Muscle of arm (tissue), 14 donors: ENCODE measurements at places on chromosomes 12 and 14.

- peak; percentile 11 for DNase-seq
Observed at GRCh38 chr14:91573894-91574837, 64.1 kb upstream of the PPP4R3A start.

DNA sequence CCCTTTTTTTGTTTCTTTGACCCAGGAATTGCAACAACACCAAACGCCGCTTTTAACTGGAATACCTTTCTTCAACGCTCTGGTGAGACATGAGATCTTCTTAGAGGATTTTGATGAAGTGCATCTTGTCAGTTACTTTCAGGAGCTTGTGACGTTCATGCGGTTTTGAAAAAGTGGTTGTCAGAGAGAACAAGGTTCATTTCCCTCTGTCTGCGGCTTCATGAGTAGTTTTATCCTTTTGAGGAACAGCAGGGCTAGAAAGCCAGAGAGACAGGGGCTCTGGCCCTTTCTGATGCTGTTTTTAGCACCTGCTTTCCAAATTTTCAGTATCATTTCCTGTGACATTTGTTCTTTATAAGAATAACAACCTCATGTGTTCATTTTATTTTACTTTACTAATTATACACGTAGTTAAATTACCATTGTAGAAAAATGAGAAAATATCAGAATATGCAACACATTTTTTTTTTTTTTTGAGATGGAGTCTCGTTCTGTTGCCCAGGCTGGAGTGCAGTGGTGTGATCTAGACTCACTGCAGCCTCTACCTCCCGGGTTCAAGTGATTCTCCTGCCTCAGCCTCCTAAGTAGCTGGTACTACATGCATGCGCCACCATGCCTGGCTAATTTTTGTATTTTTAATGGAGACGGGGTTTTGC is 61.8 kb downstream of the GLT1D1 start:
- DNase-seq = no peak

DNA sequence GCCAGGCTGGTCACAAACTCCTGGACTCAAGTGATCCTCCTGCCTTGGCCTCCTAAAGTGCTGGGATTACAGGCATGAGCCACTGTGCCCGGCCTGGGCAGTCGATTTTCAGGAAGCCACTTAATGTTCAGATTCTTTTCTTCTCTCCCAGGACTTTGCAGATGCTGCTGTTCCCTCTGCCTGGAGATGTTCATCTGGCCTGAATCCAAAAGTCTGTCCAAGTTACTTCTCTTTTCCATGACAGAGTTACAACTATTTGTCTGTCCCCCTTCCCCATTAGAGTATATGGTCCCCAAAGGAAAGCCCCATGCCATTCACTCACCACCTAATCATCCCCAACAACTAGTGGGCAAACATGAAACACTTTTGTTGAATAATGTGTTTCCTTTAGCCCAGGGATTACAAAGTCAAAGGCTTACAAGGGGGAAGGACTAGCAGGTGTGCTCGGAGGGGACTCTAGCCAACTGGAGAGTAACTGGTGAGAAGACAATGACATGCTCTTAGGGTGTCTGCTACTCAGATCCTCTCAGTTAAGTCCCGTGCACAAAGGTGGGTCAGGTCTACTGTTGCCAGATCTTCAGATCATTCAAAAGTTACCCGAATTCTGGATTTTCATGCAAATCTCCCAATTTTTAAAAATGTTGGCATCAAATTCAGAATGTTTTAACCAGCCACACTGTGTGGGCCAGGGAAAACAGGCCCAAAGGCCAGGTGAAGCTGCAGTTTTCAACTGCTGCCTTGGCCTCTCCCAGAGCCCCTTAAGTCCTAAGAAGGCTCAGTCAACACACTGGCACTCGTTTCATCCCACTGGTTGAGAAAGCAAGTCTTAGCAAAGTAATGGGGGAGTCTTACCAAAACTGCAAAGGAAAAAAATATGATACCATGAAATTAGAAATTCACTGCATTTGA is 29.6 kb downstream of the NUDT4 start:
- no peak for DNase-seq

GRCh38 chr14:69616408-69616773 is 5.0 kb downstream of the SUSD6 start:
- DNase-seq = no peak

DNA sequence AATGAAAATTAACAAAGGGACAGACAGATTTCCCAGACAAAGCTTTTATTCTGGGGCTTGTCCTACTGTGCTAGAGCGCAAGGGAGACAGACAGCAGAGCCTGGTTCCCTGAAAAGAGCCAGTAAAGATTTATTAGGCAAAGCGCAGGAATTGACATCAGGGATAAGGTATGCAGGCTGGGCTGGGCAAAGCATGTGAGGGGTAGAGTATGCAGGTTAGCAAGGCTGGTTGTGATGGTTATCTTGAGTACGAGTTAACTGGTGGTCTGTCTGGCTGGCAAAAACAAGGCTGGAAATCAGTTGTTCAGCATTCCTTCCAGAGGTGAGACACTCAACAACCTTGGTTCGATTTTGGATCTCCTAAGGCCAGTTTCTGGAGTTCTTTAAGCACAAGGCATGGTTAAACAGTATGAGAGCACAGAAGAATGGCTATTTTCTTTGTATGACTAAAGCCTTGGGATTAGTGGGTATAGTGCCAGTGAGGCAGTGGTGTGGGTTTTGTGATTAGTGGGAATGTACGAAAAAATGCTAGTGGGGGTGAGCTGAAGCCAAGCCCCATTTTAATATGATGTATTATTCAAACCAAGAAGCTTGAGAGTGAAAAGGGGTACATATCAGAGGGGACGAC is 30.9 kb downstream of the BTBD7 start:
- no peak for DNase-seq

GRCh38 chr12:6954316-6955107 is 3.4 kb downstream of the PTPN6 start:
- no peak for DNase-seq

DNA sequence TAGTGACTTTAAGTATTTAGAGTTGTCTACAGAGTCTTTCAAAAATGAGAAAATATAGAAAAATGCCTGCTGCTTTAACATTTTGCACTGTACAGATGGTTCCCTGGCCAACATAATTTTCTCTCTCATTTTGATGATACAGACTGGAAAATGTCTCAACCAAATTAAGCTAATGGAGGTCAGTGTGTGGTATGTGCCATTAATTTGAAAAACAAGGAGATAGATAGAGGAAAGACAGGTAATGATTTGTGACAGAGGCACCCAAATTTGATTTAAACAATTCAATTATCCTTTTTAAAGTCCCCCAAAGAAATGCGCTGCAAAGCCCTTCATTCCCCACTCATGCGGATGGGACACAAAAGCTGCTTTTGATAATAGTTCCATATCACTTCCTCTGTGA is 140.0 kb downstream of the ASCL1 start:
- no peak for DNase-seq

GRCh38 chr12:105865886-105866285 is 272.9 kb downstream of the NUAK1 start:
- DNase-seq = no peak

GRCh38 chr12:66321435-66321834 is 19.1 kb downstream of the HELB start:
- DNase-seq = no peak

- no peak for DNase-seq
Observed at GRCh38 chr14:34981743-34982420, 910 bp upstream of the SRP54 start.

GRCh38 chr12:113961921-113962710 is 4.0 kb downstream of the RBM19 start:
- DNase-seq = no peak

DNA sequence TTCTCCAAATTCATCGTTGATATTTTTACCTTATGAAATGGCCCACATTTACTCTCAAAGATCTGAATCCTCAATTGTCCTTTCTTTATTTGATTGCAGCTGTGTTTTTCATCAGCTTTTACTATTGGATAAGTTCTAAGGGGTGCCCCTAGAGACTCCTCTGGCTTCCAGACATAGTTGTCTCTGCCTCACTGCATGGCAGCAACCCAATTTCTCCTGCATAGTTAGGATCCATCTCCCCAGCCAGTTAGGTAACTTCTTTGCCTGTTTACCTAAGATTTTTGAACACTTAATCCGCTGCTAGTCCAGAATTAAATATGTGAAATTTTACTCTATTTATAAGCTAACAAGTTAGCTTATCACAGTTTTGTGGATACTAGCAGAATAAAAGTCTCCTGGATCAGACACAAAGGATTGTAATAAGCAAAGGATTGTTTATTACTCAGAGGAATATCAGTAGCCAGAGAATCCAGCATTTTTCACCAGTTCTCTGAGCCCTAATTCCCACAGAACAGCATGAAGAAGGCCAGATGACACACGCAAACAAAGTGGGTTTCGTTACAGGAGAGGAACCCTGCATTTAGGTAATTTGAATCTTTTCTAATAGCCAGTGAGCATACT is 101.1 kb downstream of the BBS10 start:
- peak; percentile 39 for DNase-seq

DNA sequence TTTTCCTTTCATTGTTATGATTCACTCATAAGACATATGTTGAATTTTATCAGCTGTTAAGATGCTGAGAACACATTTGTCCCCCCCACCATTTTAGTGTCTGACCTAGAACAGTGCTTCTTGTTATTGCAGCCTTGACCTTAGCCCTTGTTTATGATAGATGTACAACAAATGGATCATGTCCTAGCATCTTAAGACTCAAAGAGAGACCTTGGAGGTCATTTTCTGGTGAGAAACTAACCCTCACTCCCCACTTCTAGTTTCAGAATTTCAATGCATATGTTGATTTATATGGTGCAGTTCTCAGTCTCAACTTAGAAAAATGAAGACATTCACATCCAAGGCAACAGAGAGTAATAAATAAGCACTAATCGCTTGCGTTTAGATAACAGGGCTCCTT is 391.2 kb downstream of the AEBP2 start:
- no peak for DNase-seq

- DNase-seq = peak; percentile 21
Observed at GRCh38 chr12:27915021-27915420, 57.5 kb downstream of the PTHLH start.

DNA sequence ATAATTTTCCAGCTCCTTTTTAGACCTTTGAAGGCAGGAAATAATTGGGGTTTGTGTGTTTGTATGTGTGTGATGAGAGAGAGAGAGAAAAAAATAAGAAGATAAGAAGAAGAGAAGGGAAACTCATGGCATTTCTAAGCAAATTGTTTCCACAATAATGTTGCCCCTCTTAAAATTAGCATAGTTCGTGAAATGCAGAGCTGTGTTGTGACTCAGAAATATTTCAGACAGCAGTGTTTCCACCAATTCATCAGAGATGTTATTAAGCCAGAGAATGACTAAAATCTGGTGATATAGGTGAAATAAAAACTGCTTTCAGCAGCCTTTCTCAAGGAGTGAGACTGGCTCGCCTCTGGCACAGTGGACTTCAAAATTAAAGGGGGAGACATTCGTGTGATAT is 65.9 kb upstream of the ARHGAP5 start:
- no peak for DNase-seq

GRCh38 chr12:124577986-124578385 is 10.6 kb upstream of the NCOR2 start:
- no peak for DNase-seq

DNA sequence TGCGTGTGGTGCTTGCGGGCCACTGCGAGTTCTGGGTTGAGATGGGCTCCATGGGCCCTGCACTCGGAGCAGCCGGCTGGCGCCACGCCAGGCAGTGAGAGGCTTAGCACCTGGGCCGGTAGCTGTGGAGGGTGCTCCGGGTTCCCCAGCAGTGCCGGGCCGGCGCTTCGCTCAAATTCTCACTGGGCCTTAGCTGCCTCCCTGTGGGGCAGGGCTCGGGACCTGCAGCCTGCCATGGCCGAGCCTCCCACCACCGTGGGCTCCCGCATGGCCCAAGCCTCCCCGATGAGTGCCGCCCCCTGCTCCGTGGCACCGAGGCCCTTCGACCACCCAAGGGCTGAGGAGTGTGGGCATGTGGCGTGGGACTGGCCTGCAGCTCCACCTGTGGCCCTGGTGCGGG is 375.7 kb downstream of the NELL2 start:
- no peak for DNase-seq

DNA sequence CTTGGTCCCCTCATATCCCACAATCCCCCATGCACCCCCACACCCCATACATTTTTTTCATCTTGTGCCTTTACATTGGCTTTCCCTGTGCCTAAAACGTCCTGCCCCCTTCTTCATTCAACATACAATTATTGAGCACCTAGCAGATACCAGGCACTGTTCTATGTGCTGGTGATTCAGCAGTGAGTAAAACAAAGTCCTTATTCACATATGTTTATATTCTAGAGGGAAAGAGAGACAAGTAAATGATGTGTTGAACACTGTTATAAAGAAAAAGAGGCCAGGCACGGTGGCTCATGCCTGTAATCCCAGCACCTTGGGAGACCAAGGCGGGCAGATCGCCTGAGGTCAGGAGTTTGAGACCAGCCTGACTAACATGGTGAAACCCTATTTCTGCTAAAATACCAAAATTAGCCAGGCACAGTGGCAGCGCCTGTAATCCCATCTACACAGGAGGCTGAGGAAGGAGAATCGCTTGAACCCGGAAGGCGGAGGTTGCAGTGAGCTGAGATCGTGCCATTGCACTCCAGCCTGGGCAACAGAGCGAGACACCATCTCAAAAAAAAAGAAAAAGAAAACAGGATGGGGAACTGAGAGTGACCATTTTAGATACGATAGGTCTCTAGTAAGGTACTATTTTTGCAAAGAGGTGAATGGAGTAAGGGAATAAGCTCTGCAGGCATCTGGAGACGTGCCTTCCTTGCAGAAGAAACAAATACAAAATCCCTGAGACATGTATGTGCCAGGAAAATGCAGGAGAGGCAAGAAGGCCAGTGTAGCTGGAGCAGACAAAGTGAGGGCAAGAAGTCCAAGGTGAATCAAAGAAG is 12.2 kb downstream of the SLC7A7 start:
- DNase-seq = no peak

DNA sequence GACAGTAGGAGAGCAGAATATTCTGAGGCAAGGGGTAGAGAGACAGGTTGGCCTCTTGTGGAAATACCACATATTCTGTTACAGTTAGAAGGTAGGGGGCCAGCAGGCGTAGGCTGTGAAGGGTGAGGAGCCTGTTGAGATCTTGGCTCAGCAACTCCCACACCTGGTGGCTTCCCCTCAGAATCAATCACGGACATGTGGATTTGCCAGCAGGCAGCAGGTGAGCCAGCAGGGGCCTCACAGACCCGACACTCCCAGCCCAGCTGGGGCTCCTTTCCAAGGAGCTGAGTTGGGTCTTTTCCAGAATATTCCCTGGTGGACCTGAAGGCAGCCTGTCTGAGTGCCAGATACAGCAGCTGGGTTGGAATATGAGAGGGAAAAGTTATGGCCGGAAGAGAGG is 150.0 kb upstream of the CRY1 start:
- DNase-seq = peak; percentile 38

GRCh38 chr12:124361074-124361970 is 66.4 kb downstream of the RFLNA start:
- DNase-seq = no peak

GRCh38 chr12:75666126-75666938 is 154.9 kb upstream of the KRR1 start:
- DNase-seq = no peak

DNA sequence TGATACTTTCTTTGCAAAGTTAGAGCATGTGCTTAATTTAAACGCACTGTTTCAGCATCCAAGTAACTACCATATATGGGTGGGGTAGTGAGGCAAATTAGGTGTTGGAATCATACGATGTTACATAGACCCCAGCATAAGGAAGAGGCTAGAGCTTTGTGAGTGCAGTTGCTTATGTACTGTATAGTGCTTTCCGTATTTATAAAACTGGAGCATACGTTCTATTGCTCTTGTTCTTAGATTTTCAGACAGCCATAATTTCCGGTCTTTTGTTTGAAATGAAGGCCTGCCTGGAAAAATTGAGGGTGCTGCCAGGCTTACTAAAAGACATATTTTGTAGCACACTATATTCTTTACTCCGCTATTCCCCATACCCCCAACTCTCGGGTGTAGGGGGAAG is 335.7 kb downstream of the FOXG1 start:
- no peak for DNase-seq

- no peak for DNase-seq
Observed at GRCh38 chr14:32414808-32415255, 85.7 kb downstream of the AKAP6 start.
